Iris pigment epithelial cell (primary cell): ENCODE measurements at places on chromosomes 16 and 17.

- no peak for DNase-seq
Measured at GRCh38 chr16:24736758-24737157, 7.3 kb downstream of the TNRC6A start.

GRCh38 chr17:2346475-2346874 is 9.2 kb downstream of the SGSM2 start:
- DNase-seq, result no peak

GRCh38 chr17:78300962-78301820 is 58.7 kb downstream of the SOCS3 start:
- peak; percentile 40 for DNase-seq

DNA sequence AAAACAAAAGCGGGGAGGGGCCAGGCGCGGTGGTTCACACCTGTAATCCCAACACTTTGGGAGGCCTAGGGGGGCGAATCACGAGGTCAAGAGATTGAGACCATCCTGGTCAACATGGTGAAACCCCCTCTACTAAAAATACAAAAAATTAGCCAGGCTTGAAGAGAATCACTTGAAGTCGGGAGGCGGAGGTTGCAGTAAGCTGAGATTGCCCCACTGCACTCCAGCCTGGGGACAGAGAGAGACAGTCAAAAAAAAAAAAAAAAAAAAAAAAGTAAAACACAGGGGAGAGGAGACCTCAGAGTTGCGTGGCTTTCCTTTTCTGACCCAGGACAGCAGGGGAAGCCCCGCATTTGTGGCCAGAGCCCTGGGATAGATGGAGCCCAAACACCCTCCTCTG is 19.9 kb downstream of the ACTG1 start:
- no peak for DNase-seq
